ENCODE measurements at places on chromosomes 13 and 19.

DNA sequence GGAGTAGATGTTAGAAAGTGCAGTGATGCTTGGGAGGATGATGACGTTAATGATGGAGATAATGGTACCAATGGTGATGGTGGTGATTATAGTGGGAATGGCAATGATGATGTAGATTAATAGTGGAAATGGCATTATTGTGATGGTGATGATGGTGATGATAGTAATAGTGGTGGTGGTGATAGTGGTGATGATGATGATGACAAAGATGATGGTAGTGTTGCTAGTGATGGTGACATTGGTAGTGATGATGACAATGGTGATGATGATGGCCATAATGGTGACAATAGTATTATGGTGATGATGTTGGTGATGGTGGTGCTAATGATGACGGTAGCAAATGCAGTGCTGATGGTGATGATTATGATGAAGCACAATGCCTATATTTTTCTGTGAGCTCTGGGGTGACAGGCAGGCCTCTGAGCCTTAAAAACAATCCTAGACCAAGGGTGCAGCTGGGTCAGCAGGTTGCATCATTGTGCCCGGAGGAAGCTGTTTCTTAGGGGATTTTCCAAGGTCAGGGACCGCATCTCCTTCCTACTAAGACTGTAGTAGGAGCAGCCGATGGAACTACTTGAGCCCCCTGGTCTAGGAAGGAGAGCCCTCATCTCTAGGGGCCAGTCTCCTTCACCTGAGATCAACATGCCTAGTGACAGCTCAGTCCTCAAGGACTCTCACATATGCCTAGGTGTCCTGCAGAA, 7.8 kb downstream of the CEACAM18 start:
- no peak for DNase-seq

GRCh38 chr19:11423164-11423790, 4.2 kb upstream of the RGL3 start:
- DNase-seq = no peak

DNA sequence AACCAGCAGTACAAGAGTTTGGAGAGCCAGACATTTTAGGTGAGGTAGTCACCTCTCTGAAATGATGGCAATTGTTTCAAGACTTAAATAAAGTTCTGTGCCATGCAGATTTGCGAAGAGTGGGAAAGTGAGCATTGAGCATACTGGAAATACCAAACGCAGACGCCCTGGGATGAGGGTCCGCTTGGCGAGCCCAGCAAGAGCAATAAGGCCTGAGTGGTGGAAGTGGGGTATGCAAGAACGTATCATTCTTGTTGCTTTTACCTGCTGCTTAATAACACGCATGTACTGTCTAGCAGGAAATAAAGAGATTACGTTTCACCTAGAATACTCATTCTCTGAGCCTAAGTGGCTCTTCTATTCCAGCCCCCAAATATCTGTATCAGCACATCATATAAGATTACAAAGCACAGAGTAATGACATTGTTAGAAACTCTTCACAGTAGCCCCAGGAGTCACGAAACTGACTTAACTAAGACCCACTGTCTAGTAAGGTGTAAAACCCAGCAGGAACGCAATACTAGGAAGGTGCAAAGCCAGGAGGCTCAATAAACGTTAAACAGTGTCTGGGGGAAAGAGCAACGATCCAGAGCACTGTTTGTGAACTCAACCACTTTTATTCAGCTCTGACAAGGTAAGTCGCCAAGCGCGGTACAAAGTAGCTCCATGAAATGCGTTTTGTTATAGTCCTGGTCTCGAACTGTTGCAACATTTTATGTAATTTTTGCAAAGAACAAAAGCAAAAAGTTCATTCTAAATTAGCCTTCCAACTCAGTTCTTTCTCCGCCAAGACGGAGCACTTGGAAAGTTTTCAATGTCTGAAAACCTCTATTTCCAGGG, 1.2 kb downstream of the RCBTB2 start:
- DNase-seq = no peak

DNA sequence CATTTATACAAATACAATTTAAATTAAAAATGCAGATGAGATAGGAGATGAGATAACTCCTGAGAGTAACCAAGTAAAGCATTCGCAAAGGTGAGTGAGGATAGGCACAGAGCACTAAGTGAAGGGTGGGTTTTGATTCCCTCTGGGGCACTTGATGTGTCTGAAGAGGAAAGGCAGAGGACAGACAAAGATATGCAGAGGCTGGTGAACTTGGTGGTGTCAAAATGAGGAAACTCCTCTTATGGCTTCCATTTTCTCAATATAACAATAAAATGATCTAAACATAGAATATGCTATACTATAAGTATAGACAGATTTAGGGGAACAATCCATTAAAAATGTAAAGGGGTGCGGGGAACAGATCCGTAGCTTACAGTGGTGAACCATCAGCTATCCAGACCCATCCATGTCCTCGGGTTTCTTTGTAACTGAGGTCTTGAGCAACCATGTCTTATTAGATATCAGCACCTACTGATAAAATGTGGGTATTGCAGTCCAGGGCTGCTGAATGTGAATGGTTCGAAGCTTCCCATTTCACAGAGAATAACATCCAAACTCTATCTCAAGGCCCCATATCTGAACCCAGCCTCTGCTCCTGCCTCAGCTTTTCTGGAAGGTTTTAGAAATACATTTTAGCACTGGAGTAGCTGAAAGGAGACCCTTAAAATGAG, 73.9 kb upstream of the SLC10A2 start:
- DNase-seq = no peak

DNA sequence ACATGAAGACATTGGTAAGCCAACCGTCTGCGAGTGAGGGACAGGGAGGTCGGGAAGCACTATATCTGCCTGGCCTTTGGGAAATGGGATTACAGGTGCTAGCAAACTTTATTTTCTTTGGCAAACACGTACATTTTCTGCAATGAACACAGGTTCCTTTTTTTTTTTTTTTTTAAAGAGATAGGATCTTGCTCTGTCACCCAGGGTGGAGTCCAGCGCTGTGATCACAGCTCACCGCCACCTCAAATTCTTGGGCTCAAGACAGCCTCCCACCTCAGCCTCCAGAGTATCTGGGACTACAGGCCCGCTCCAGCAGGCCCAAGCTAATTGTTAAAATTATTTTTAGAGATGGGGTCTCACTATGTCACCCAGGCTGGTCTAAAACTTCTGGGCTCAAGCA, 24.2 kb downstream of the ELAVL1 start:
- no peak for DNase-seq

- no peak for DNase-seq
Measured at GRCh38 chr13:114115191-114115671, 17.2 kb downstream of the RASA3 start.

DNA sequence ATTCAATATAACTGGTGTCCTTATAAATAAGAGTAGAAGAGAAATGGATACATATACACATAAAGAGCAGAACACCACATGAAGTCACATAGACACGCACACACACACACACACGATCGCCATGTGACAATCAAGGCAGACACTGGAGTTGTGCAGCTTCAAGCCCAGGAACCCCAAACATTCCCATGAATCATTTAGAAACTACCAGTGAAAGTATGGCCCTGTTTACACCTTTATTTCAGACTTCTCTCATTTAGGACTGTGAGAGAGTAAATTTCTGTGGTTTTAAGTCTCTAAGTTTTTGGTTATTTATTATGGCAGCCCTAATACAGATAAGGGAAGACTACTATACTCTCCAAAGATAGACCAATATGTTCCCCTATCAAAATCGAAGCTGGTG, 20.4 kb upstream of the TNFSF13B start:
- DNase-seq = no peak

GRCh38 chr19:41702171-41702651, 6.2 kb upstream of the CEACAM5 start:
- no peak for DNase-seq

GRCh38 chr19:35629332-35629633, 447 bp downstream of the RBM42 start:
- DNase-seq = no peak

GRCh38 chr13:51997186-51997585, 14.1 kb downstream of the ATP7B start:
- no peak for DNase-seq

- DNase-seq = no peak
Measured at GRCh38 chr13:37640499-37640898, 41.9 kb upstream of the POSTN start.

DNA sequence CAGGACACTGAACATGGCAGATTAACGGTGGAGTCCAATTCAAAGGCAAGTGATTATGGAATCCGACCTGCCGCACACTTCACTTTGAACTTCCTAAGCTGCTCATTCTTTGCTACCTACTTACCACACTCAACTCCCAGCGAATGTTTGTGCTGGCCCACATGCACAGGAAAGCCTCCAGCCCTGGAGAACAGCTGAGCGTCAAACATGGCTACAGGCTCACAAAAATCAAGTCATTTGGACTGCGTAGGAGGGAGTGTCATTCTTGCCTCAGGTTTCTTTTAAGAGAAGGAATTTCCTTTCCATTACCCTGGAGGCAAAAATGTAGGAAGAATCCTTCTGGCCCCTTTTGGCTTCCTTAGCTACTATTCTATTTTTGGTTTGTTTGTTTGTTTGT, 41.3 kb upstream of the IPO5 start:
- DNase-seq = no peak

DNA sequence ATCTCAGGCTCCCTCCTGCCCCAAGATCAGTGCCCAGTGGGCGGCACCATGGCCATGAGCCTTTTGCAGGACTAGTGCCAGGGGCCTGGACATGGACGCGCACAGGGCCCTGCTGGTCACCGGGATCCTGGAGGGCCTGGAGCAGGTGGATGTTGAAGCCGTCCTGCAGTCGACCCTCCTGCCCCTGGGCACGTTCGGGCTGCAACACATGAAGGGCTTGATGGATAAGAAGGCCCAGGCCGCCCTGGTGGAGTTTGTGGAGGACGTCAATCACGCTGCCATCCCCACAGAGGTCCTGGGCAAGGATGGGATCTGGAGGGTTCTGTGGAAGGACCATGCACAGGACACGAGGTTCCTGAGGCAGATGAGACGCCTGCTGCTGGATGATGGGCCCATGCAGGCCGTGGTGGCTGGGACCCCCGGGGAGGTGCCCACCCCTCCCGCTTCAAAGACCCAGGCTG, 38.0 kb upstream of the PNMA8B start:
- no peak for DNase-seq

DNA sequence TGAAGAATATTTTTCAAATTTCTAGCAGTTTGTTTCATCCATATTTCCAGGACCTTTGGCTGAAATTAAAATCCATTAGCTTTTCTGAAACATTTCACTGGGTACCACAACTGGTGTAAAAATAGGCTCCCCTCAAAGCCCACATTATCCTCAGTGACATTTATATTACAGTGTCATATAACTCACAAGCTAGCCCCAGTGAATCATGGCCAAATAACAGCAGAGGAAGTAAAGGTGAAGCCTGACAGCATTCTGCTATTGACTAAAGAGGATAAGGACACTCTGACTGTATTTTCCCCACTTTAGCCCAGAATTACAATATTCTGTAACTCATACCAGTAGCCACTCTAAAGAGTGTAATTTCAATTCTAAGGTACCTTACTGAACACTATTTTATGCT, 21.9 kb downstream of the KCTD12 start:
- no peak for DNase-seq

DNA sequence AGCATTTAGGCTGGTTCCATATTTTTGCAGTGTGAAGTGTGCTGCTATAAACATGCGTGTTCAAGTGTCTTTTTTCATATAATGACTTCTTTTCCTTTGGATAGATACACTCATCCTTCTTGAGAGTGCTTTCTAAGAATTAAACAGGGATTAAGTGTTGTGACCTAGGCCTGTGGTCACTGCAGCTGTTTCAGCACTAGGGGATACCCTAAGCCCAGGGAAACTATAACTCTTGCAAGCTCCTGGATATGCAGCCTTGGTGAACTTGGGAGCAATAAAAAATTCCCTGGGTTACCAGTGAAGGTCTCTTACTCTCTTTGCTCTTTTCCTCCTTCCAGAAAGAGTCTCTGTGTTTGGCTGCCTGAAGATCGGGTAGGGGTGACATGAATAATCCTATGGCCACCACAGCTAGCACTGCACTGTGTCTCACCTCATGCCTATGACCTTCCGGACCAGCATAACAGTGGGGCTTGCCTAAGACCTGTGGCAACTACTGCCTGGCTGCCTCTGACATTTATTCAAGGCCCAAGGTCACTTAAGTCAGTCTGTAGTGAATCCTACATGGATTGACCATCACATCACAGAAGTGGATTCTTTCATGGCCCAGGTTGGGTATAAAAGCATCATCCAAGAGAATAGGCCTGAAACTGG, 799.7 kb downstream of the DACH1 start:
- no peak for DNase-seq

GRCh38 chr13:23069566-23069965, 111.2 kb upstream of the SGCG start:
- no peak for DNase-seq

DNA sequence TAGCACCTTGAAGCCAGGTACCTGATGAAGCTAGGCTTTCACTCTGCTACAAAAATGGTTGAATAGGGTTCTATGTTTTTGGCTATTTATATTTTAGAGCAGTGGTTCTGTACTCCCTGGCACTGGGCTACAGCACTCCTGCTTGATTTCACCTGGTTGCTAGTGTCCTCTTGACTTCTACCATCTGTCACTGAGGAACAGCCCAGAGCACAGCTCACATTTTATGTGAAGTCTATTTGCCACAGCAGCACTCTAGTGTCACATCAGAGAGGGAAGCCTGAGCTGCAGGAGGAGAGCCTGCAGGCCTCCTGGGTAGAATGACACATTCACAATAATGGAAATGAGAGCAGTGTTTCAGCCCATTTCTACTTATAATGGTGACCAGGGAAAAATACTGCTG, 184.2 kb downstream of the ZNF486 start:
- no peak for DNase-seq

- no peak for DNase-seq
Measured at GRCh38 chr13:79349011-79349410, 57.0 kb downstream of the RBM26 start.

- DNase-seq = no peak
Measured at GRCh38 chr13:39422845-39423565, 180.0 kb downstream of the LHFPL6 start.

- no peak for DNase-seq
Measured at GRCh38 chr19:14542711-14543328, 13.4 kb downstream of the TECR start.

DNA sequence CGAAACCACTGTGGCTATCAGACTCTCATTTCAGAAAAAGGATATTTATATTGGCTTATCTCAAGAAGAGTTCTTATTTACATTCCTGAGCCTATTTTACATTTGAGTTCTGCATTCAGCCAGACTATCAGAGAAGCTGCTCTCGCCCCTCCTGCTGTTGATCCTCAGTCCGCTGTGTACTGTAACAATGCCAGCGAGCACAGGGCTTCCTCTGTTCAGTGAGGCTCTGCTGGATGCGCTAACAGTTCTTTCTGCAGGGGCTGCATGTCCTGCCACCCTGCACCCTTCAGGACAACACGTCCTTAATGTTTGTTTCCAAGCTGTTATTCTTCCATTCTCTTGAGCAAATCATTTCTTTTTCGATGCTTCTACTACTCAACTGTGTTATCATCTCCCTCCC, 463.7 kb upstream of the SGCG start:
- DNase-seq = no peak

- DNase-seq = no peak
Measured at GRCh38 chr13:97241761-97242160, 19.6 kb downstream of the MBNL2 start.
